ENCODE measurements at places on chromosomes 12 and 14. TPM values are rescaled to one million over a fixed set of nuclear protein-coding genes. Genes with fewer than 3 reads are reported as not detected.

DNA sequence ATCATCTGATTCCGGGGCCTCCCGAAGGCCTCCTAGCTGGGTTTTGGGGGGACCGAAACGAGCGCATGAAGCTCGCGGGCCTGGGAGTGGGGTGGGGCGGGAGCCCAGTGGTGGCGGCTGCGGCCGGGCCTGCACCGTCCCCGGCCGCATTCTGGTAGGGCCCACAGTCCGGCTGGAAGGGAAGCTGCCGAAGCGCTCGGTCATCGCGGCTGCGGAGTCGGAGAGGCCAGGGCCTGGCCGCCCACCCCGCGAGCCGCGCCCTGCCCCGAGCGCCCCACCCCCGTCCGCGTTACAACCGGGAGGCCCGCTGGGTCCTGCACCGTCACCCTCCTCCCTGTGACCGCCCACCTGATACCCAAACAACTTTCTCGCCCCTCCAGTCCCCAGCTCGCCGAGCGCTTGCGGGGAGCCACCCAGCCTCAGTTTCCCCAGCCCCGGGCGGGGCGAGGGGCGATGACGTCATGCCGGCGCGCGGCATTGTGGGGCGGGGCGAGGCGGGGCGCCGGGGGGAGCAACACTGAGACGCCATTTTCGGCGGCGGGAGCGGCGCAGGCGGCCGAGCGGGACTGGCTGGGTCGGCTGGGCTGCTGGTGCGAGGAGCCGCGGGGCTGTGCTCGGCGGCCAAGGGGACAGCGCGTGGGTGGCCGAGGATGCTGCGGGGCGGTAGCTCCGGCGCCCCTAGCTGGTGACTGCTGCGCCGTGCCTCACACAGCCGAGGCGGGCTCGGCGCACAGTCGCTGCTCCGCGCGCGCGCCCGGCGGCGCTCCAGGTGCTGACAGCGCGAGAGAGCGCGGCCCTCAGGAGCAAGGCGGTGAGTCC, at the start of gene KLC1:
TSS of gene KLC1 (plus strand) at position 528 of the 819 bp plus-strand sequence. CDS start 25,354 bp downstream, outside the sequence.
- peak; percentile 77 for DNase-seq

DNA sequence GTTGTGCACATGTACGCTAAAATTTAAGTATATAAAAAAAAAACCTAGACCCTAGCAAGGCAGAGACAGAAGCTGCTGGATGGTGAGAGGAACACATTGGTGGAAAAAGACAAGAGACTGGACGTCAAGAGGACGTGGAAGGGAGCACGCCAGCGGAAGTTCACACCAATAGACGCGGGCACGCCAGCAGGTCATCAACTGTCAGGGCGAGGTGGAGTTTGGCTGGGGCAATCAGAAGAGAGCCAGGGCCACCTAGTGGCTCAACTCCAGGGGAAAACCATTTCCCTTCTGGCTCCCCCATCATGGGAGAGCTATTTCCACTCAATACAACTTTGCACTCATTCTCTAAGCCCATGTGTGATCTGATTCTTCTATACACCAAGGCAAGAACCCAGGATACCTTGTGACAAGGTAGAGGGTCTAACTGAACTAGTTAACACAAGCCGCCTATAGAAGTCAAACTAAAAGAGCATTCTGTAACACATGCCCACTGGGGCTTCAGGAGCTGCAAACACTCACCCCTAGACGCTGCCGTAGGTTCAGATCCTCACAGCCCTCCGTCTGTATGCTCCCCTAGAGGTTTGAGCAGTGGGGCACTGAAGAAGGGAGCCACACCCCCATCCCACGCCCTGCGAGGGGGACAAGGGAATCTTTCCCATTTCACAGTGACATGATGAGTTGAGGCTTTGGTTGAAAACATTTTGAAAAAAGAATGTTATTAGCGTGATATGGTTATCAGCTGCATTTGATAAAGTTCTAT, 702.7 kb downstream of the TMTC2 start:
- peak; percentile 63 for DNase-seq

GRCh38 chr14:57960946-57961785, 95.3 kb upstream of the SLC35F4 start:
- no peak for DNase-seq

Gene LIMA1
- 31.2 TPM for total RNA-seq

- no peak for DNase-seq
These were observed 194.2 kb downstream of the SYT10 start for GRCh38 chr12:33245434-33245833.

Gene CPM
- total RNA-seq, result 0.66 TPM

DNA sequence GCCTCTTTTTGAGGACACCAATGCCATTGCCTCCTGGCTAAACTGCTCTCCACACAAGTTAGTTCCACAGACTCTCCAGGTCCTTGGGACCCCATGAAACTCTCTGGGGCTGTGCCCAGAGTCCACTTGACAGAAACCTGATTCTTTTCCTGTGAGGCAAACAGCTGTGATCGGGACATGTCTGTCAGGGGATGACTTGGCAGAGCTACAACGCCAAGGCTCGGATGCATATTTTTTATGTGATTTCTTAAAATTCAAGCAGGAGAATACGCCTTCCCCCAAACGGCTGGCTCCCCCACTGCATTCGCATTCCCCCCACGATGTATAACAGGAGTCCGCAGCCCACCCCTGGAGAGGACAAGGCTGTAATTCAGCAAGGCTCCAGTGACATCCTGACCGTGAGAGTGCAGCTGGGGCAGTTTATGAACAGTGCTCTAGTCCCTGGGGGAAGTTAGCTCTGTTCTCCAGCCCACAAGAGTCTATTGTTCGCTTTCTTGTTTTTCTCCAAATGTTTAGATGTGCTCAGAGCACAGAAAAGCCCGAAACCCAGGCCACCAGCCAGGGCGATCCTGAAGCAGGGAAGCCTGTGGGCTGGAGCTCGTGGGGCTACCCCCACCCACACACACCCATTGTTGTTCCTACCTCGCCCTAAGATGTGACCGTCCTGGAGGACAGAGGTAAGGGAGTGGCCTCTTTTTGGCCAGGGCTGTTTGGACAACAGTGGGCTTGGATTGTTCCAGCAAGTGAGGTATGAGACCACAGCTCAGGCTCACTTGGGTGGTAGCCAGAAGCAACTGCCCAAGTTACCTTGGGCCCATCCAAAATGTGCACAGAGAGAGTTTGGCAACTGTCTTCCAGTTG, 159.5 kb downstream of the ZFP36L1 start:
- DNase-seq, result no peak

DNA sequence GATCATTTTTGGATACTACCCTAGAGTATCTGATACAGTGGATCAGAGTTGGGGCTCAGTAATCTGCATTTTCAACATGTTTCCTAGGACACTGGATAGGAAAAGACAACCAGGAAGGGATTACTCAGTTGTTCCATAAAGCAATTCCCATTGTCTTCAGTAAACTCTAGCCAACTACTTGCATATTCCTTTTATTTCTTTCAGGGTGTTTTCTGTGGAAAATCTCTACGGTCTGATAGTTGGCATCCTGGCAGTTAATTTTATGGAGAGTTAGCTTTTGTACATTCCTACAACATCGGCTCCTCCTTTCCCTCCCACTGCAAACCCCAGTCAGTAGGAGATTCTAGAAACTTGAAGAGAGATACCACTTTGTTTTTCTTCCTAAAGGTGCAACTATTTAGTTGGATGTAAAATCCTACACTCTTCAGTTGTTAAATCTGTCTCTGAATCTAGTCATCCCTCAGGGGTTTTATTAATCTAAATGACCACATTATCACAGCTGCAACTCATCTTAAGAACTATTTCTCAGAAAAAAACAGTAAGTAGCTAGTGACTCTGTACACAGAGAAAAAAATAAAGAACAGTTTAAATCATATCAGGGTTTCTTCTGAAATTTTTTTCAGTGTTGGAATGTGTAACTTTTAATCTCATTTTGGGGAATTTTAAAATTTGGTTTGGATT, 103.9 kb downstream of the PDE3A start:
- no peak for DNase-seq

GRCh38 chr14:79786522-79786921, 424.8 kb downstream of the DIO2 start:
- DNase-seq, result no peak

Data from WTC11 (cell line).